ENCODE measurements at places on chromosomes 1 and 21.
A peak's percentile ranks its signal among the peaks of the same experiment; 100 is the strongest.

- peak; percentile 61 for DNase-seq
These were observed 62.2 kb downstream of the LRRC40 start for GRCh38 chr1:70143048-70143659.

GRCh38 chr1:73576083-73576482 is 621.9 kb downstream of the LRRIQ3 start:
- no peak for DNase-seq

- DNase-seq, result no peak
These were observed 30.1 kb downstream of the LRIG2 start for GRCh38 chr1:113103048-113103447.

GRCh38 chr1:1162597-1163537 is 10.8 kb upstream of the TTLL10 start:
- DNase-seq, result no peak

DNA sequence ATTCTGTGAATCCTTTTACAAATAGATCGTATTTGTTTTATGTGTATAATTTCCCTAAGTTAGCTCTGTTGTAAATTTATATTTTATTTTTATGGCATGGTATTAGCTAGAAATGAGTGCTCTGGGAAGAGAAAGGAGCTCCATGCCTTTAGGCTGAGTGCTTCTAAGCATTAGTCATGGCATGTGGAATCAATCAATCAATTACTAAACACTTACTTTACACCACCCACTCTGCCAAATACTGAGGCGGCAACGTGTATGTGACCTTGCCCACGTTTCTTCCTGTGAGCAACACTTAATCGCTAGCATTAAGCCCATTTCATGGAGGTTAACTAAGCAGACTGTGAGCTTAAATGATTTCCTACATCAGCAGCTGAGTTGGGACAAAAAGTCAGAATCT is 7.2 kb upstream of the BECN2 start:
- peak; percentile 71 for DNase-seq

DNA sequence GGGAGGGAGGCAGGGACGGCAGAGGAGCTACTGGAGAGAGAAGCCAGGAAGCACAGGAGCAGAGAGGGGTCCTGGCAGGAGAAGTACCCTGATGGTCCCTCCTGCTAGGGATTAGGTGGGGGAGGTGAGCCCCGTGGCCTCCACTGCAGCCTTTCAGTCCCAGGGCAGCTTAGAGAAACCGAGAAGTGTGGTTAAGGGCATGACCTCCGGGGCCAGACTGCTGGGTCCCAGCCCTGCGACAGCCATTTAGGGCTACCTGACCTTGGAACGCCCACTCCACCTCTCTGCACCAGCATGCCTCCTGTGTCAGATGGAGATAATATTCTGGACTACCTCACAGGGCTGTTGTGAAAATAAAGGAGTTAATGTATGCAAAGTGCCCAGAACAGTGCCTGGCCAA is 47.4 kb downstream of the KCNN3 start:
- DNase-seq, result no peak

GRCh38 chr1:180970333-180971079 is 52.2 kb downstream of the STX6 start:
- DNase-seq, result no peak

DNA sequence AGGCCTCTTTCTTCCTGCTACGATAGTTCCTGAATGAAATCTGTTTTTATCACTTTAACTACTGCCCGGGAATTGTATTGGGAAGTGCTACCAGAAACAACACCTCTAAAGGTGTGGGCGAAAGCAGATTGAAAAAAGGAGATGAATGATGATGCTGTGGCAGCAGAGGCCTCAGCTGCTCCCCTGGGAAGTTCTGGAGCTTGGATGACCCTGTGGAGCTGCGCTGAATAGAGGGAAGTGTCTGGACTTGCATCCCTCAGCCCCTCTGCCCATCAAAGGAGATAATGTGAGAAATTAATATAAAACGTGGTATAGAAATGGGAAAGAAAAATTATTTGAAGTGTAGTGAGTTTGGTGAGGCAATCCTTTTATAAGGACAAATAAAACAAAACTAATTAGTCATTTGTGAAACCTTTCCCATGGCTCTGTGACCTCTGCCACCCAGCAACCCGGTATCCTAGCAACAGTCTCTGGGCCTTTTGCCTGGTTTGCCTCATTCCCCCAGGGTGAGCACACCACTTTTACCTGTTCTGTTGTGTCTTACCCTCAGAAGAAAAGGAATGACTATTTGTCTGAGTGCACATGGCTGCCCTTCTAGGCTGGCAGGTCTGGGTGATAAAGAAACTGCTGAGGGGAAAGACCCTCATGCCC is 21.3 kb downstream of the OVAAL start:
- DNase-seq, result no peak

GRCh38 chr1:196558411-196558810 is 49.8 kb downstream of the KCNT2 start:
- DNase-seq, result peak; percentile 78

- DNase-seq, result no peak
These were observed 19.6 kb downstream of the ARHGEF10L start for GRCh38 chr1:17558954-17559614.

GRCh38 chr21:35502821-35503220 is 453.7 kb upstream of the RUNX1 start:
- DNase-seq, result no peak

GRCh38 chr1:94602802-94603625 is 61.5 kb upstream of the F3 start:
- no peak for DNase-seq

GRCh38 chr1:162117039-162117774 is 47.7 kb downstream of the NOS1AP start:
- no peak for DNase-seq

DNA sequence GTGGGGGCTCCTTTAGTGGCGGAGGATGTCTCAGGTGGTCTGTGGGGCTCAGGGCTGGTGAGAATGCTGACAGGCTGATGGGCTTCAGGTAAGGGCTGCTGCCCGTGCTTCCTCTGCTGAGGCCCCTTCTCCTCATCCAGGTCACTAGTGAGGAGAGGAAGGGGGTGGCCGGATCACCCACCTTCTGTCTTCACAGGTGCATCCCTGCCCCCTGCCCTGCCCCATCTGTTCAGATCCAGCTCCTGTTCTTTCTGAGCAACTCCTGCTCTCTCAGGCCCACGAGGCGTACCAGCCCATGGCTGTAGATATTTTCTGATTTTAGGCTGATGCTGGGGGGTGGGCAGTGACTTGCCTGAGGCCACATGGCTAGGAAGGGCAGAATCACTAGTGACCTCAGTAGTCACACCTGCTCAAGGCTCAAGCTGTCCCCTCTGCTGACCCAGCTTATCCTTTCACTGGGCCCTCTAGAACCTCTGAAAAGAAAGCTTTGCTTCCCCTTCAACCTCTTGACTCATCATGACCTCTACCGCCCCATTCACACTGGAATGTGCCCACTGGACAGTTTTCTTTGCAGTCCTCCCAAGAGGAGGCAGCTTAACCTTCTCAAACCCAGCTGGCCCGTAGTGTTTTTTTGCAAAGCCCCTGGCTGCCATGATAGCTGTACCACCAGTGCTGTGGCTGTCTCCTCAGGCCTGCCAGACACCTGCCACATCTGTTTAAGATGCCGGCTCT is 14.8 kb downstream of the DCST2 start:
- DNase-seq, result no peak

DNA sequence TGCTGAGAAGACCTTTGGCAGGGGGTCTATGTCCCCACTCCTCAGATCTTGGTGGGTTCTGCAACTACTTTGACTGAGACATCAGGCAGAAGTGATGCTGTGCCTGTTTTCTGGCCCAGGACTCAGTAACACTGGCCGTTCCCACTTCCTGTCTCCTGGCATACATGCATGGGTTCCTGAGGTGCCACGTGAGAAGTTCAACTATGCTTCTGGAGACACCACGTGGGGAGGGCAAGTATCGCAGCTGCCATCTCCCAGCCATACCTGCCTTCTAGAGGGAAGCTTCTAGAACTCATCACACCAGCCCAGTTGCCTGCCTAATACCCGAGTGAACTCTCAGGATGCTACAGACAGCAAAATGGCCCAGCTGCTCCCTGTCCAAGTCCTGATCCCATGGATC is 65.8 kb downstream of the TRABD2B start:
- DNase-seq, result no peak

- DNase-seq, result no peak
These were observed 32.0 kb upstream of the C1orf185 start for GRCh38 chr1:51070011-51070410.

DNA sequence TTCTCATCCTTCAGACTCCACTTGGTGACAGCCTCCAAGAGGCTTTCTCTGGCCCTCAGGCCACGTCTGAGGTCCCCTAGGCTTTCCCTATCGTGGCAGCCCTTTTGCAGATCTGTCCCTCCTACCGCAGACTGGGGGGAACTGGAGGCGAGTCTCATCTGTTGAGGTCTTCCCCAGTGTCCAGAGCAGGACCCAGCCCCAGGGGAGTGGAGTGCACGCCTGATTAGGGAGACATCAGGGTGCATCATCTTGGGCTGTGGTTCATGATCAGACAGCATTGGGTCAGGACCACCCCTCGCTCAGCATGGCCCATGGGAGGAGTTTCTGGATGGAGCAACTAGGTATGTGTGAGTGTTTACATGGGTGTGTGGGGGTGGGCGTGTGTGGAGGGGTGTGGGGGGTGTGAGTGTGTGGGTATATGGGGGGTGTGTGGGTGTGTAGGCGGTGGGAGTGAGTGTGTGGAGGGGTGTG is 8.5 kb upstream of the MATN1 start:
- DNase-seq, result no peak

GRCh38 chr1:155864393-155864792 is 5.0 kb downstream of the SYT11 start:
- DNase-seq, result no peak

- no peak for DNase-seq
These were observed 953.0 kb upstream of the NCAM2 start for GRCh38 chr21:20045197-20045596.

DNA sequence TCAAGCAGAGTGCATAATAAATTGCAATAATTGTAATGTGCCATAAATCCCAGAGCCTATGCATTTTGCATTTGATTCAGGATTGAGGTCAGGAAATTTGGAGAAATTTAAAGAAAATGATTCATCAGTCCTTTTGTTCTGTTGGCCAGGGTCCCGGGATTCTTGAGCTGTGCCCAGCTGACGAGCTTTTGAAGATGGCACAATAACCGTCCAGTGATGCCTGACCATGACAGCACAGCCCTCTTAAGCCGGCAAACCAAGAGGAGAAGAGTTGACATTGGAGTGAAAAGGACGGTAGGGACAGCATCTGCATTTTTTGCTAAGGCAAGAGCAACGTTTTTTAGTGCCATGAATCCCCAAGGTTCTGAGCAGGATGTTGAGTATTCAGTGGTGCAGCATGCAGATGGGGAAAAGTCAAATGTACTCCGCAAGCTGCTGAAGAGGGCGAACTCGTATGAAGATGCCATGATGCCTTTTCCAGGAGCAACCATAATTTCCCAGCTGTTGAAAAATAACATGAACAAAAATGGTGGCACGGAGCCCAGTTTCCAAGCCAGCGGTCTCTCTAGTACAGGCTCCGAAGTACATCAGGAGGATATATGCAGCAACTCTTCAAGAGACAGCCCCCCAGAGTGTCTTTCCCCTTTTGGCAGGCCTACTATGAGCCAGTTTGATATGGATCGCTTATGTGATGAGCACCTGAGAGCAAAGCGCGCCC is 8.7 kb downstream of the PROX1 start:
- no peak for DNase-seq

DNA sequence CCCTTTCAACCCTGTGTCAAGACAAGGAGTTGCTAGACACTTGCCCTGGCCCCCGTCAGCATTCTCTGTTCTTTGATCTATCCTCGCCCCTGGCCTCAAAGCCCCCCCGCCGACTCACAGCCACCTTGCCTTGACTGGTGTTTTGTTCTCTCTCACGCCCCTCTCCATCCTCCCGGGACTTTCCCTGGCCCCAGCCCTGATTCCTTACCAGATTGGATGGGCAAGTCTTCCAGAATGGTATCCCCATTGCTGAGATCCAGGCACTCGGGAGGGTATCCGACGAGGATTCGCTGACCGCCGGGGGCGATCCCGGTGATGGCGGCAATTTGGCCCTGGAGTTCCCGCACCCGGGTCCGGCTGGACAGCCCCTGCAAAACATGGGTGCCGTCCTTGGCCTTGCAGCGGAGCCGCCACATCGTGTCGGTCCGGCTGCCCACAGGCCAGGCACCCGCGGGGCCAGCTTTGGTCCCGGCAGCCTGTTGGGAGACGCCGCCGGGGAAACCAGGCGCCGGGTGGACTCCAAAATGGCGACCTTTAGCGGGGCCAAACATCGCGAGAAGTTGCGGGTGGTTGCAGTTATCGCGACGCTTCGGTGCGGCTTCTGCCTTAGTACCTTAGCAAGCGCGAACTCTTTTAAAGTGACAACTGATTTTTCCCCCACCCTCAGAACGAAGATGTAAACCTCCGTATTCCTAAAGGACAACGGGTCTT is 373 bp downstream of the YOD1 start:
- DNase-seq, result peak; percentile 89

- no peak for DNase-seq
These were observed 2.1 kb downstream of the ZFP69 start for GRCh38 chr1:40479156-40479555.

DNA sequence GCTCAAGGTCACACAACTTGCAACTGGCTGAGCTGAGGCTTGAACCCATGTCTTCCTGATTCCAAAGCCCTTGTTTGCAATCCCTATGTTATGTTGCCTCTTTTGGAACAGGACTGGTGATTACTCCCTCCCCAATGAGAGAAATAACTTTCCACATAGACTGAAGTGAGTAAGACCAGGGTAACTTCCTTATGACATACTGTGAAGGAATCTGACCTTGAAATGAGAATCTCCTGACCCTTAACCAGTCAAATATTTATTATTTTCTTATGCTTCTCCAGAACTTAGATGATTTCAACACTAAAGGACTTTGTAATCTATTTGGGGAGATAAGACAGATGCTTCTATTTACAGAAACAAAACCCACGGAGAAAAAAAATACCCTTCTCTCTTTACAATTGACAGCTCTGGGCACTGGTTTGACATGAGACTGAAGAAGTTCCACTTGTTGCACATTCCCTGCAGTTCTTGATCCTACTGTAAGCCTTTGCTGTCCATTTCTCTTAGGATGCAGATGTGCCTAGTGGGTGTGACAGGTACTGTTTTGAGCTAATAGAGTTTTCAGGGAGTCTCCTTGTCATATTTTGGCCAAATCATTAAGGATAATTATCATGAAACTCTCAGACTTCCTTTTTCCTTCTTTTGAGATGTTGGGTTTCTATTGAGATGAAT is 3.9 kb upstream of the RPTN start:
- DNase-seq, result peak; percentile 88

DNA sequence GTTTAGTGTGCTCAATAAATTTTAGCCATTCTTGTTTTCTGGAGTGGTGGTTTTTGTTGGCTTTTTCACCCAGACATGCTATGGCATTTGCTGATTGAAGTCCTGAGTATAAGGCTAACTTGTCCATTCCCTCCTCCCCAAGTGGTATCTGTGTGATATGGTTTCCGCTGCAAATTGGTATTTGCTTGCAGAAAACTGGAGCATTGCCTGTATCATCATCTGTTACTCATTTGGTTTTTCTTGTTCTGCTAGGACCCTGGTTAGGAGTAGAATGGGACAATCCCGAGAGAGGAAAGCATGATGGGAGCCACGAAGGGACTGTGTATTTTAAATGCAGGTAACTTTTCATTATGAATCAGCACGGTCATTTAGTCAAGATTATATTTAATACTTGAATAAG is 34.0 kb downstream of the TBCE start:
- DNase-seq, result peak; percentile 6

- no peak for DNase-seq
These were observed 11.8 kb downstream of the KCNE1 start for GRCh38 chr21:34500191-34500590.

- no peak for DNase-seq
These were observed 29.1 kb upstream of the PARP1 start for GRCh38 chr1:226436855-226437491.

- no peak for DNase-seq
These were observed 59.3 kb downstream of the EYA3 start for GRCh38 chr1:28028873-28029654.

GRCh38 chr1:37890378-37891014 is 31.1 kb upstream of the MTF1 start:
- peak; percentile 7 for DNase-seq

Data from fibroblast of gingiva (primary cell).